Stimulated activated CD8-positive, alpha-beta memory T cell treated with anti-CD3 and anti-CD28 coated beads, Interleukin-4, amount 100 ng/mL, for 24 hours (primary cell): ENCODE measurements at places on chromosomes 7 and 10.

GRCh38 chr7:66847879-66848790, 72.9 kb upstream of the TMEM248 start:
- no peak for DNase-seq

GRCh38 chr7:113078331-113078730, 8.3 kb downstream of the GPR85 start:
- no peak for DNase-seq

DNA sequence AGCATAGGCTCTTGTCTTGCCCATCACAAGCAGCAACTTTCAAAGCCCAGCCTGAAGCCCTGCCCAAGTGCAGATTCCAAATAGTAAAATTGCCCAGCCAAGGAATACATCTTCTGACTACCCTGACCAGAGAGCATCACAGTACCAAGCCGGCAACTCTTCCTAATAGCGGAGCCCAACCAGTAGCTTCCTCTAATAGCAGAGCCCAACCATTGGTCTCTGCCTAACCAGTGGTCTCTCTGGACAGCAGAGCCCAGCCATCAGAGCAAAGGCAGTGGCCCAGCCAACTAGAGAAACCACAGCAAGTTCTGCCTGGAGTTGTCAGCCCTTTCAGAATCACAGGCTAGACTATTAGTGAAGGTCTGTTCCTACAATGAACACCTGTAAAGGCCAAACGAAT, 285.6 kb downstream of the HGF start:
- DNase-seq = no peak

DNA sequence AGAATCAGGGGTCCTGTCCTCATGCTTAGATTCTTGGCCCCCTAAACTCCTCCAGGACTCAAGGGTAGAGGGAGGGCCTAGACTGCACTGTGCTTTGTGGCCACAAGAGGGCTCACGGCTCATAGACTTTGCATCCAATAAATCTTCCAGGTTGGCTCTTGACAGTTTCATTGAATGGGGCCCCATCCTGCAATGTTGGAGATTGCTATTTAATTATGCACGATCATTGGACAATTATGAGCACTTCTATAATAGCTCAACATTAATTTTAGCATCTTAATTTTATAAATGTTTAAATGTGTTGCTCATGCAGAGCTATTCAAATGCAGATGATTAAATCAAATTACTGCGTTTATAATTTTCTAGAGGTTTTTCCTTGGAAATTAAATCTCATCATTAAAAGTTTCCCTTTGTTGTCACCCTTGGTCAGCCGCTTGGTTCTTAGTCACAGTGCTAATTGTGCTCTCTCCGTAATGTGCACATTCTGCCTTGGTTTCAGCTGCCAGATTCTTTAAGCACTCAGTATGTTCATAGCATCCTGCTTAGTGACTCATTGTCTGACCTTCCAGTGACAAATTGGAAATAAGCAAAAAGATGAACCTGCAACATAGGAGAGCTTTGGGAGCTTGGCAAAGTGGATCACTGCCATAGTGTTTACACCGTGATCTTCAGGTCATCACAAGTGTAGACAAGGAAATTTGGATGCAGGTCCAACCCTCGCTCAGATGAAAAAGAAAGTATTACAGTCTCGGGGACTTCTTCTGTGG, 33.4 kb upstream of the PLPP4 start:
- no peak for DNase-seq
